ENCODE measurements at places on chromosomes 1 and 21.

GRCh38 chr1:175353066-175353465 is 160.5 kb upstream of the KIAA0040 start:
- no peak for DNase-seq

DNA sequence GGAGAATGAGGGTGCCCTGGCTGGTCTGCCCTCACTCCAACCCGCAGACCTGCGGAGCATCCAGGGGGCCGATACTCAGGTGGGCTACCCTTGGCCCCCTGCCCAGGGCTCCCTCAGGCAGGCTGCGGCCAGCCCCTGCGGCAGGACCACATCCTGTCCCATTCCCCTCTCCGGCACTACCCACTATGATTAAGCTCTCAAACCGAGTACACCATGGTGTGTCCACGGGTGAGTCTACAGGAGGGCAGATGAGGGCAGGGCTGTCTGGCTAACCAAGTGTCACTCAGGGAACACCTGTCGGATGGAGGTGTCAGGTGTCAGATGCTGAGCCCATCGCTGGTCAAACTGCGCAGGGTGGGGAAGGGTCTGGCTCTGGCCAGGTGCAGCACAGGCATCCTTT is 47.2 kb downstream of the SLC66A1 start:
- no peak for DNase-seq

DNA sequence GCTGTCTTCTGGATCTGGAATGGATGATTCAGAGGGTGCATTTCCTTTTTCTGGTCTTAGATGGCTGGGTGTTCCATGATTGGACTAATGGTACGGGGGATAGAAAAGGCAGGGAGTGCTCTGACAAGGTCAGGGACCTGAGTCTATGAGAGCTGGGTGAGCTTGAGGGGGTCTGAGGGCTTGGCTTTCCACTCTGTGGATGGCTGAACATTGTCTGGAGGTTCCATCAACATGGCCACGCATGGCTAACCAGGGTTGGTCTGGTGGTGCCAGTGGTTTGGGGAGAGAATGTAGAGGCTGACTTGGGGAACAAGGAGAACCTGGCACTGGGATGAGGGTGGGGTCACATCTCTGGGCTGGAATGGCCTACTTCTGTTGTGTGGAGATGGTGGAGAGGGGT is 41.5 kb upstream of the TSPAN2 start:
- DNase-seq, result no peak

GRCh38 chr1:204075139-204075521 is 2.2 kb downstream of the SOX13 start:
- DNase-seq, result no peak

GRCh38 chr1:6989212-6990159 is 204.2 kb downstream of the CAMTA1 start:
- no peak for DNase-seq

DNA sequence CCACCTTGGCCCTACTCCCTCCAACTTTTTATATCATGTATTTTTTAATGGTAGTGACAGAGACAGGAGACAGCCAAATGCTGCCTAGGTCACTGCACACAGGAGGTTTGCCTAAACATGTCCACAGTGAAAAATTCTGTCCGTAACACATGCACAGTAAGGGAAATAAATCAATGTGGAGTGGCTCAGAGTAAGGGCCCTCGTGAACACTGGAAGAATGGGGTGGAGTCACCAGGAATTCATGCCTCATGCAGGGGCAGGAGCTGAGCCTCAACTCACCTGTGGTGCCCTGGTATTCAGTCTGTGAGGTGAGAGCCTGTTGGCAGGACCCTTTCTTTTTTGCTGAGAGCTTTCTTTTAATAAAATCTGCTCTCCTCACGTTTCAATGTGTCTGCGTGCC is 289.1 kb downstream of the TGFB2 start:
- no peak for DNase-seq

GRCh38 chr1:155176544-155177071 is 3.0 kb downstream of the TRIM46 start:
- peak; percentile 71 for DNase-seq

- DNase-seq, result no peak
Observed at GRCh38 chr1:45477646-45478045, 13.3 kb downstream of the TESK2 start.

DNA sequence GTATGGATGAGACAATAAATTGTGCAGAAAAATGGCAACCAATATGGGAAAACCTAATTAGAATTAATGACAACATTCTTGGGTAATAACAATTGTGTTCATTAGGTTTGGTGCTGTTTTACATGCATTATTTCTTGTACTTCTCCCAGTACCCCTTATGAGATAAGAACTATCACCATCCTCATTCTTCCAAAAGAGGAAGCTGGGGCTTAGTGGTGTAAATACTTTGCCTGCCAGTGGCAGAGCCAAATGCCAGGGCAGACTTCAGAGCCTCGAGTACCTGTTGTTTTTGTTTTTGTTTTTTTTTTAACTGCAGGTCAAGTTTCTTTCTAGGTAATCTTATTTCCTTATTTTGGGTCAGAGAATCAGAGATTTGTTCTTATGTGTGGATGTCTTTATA is 206.4 kb downstream of the RHOU start:
- peak; percentile 28 for DNase-seq
